ENCODE measurements at places on chromosomes 6 and 20. TPM values are rescaled to one million over a fixed set of nuclear protein-coding genes. Genes with fewer than 3 reads are reported as not detected.

The FNDC11 gene
- 0.10 TPM for total RNA-seq

The E2F1 gene
- total RNA-seq, result 5.5 TPM

DNA sequence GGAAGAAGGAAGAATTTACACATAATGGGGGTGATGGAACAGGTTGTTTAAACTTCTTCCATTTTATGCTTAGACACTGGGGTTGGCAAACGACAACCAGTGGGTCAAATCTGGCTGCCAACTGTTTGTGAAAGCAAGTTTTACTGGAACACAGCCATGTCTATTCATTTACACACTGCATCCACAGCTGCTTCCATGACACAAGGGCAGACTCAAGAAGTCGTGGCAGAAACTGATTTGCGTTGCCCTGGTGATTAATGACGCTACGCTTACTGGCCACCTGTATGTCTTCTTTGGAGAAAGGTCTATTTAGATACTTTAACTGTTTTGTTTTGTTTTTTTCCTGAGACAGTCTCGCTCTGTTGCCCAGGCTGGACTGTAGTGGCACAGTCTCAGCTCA, 19.0 kb downstream of the CTCFL start:
- DNase-seq, result peak; percentile 90

GRCh38 chr20:44069203-44070011, 117.6 kb downstream of the JPH2 start:
- no peak for DNase-seq

- DNase-seq, result peak; percentile 3
These were observed 708.4 kb downstream of the CD109 start for GRCh38 chr6:74404366-74404765.

DNA sequence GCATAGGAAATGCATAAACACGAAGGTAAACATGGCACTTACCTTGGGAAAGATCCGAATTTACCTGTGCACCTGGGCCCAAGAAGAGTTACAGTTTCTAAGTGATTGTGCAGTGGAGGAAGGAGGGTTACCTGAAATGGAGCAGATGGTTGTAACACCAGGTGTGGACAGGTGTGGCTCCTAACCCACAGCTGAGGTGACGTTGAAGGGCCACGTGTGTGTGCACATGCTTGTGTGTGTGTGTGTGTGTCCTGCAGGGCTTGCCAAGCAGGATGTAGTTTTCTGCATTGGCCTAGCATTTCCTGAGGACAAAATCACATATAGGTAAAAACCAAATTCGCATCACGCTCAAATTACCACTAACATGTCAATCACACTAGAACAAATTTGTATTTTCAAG, 240.8 kb downstream of the ANKRD60 start:
- no peak for DNase-seq

DNA sequence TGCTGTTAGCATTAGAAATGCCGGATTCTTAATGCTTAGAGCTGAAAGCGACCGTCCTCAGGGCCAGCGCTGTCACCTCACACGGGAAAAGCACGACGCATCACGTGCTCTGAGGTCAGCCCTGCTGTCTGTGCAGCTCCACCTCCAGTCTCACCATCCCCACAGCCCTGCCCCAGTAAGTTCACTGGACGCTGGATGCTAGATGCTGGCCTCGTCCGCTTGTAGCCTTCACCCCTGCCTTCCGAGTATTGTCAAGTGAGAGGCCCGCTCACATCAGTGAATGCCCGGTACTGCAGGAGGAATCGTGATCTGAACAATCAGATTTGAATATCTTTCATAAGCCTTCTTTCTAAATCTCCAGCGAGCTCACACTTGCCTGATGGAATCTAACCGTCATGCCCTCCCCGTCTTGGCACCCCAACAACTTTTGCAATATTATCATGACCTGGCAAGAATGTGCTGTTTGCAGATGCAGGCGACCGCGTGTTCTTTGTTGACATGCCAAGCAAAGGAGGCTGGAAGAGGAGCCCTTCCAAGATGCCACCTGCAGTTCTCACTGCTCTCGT, 64.9 kb downstream of the DLL1 start:
- peak; percentile 80 for DNase-seq

The CRISP3 gene
- 100 TPM for total RNA-seq

DNA sequence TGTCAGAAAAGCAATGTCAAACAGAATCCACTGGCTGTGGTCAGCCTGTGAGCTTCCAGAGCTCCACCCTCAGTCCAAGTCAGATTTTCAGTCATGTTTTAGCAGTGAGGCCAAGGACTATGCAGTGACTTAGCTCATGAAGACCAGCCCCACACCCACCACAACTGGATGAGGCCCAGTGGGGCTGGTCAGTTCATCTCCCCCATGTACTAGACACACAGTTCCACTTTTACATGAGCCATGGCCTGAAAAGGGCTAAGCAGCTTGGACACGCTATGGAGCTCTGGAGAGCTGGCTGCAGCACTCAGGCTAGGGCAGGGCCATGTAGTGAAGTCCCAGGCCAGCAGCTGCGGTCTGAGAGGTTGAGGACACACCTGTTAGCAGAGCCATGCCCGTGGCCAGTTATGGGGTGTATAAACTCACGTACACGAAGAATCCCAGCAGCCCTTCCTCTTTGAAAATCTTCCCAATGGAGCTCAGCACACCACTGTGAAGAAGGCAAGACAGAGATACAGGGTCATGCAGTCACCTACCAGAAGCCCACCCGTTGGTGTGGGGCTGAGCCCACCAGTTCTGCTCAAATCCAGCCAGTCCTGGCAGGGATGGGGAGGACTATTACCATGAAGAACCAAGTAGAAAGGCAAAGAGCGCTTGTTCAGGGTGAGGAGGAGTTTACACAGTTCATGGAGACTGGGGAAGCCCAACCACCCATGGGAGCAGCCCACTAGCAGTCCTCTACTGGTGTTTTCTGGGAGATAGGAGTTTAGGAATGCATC, 10.6 kb downstream of the MTCH1 start:
- no peak for DNase-seq
